SK-MEL-5 (cell line): ENCODE measurements at places on chromosomes 7 and 10. TPM values are rescaled to one million over a fixed set of nuclear protein-coding genes. Genes with fewer than 3 reads are reported as not detected.

Gene HOXA7
- 0.45 TPM in 1 of 2 replicates, not detected in the other for total RNA-seq

Gene GRID1
- total RNA-seq: 0.53 and 0.64 TPM in 2 replicates

Gene TRIM73
- total RNA-seq: 0.37 and 0.50 TPM in 2 replicates

Gene TYW1
- 23.7 and 23.9 TPM in 2 replicates for total RNA-seq

Gene AKR1D1
- total RNA-seq: 0.13 TPM in 1 of 2 replicates, not detected in the other

DNA sequence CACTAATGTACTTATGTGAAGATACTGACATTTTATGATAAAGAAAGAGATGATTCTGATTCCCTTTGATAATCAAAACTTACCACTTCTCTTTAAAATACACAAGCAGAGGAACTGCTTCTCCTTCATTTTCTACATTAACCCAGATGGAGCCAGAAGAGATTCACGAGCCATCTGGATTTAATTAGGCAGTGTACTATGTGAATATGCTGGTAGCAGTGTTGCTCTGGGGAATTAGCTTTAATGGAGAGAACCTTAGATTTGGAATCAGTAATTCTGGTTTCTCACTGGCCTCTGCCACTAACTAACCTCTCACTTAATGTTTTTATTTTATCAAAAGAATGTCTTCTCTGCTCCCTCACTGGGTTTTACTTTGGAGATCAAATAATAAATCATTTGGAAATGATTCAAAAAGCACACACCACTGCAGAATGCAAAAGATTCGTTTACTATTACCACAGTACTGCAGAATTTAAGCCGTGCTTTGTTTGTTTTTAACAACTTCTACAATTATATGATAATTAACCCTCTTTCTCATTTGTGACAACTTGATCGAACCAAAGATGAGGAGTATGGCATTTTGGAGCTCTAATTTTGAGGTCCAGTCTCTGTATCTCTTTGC, 77.5 kb upstream of the PHYHIPL start:
- DNase-seq: no peak

GRCh38 chr7:75943864-75944263, 28.9 kb downstream of the POR start:
- DNase-seq: no peak

GRCh38 chr10:122087436-122087835, 98.5 kb downstream of the TACC2 start:
- DNase-seq: no peak

- no peak for DNase-seq
Measured at GRCh38 chr10:43153901-43154300, 15.7 kb downstream of the CSGALNACT2 start.

DNA sequence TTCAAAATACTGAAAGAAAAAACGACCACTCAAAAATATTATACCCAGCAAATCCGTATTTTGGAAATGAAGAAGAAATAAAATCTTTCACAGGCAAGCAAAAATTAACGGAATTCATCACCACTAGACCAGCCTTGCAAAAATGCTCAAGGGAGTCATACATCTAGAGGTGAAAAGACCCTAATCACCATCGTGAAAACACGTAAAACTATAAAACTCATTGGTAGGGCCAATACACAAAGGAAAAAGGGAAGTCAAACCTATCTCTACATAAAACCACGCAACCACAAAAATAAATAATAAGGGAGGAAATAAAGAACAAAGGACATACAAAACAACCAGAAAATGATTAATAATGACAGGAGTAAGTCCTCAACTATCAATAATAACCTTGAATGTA, 6.6 kb upstream of the AKR1B1 start:
- no peak for DNase-seq

- DNase-seq: no peak
Measured at GRCh38 chr7:101128040-101128834, 1.3 kb downstream of the SERPINE1 start.

GRCh38 chr10:99172128-99172738, 63.4 kb downstream of the HPSE2 start:
- peak; percentile 76 for DNase-seq

DNA sequence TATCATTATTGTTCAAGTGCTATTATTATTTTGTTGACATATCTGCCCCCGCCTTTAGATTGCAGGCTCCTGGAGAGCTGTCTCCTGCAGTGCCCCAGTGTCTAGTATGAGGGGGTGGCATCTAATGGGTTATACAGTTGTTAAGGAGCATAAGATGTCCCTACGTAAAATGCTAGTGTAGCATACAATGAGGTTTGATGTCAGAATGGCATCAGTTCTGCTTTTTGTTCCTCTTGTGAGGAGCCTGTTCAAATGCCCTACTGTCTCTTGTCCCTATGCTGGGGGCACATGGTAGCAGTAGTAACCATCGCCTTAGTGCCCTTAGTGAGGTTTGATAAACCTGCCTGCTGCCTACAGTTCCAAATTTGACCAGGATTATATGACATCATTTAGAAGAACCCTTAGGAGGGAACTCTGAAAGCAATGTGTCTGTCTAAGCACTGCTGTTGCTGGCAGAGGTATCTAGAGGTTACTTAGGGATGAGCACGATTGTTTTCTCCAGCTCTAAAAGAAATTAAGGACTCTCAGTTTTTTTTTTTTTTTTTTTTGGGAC, 9.7 kb downstream of the CREM start:
- DNase-seq: no peak

DNA sequence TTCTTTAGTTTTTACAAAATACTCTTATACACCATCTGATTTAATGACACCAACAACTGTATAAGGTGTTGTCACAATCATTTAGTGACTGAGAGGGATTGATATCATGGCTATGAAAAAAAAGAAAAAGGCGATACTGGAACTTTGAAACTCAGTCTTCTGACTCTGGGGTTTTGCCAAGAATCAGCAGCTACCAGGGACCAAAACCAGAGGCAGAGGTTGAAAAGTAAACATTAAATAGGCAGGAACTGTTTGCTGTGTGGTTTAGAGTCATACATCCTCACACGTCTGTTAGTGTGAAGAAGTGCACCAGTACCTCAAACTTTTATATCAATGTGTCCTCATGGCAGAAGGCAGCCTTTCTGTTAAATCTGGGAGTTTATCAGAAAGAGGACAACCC, 19.9 kb upstream of the GGCT start:
- no peak for DNase-seq

DNA sequence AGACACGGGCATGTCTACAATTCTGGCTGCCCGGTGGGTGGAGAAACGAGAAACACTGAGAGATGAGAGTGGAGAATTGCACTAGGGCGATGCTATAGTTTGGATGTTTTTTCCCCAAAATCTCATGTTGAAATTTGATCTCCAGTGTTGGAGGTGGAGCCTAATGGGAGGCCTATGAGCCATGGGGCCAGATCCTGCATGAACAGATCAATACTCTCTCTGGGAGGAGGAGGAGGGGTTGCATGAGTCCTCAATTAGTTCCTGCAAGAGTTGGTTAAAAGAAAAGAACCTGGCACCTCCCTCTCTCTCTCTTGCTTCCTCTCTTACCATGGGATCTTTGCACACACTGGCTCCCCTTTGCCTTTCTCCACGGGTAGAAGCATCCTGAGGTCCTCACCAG, 299.1 kb downstream of the CALN1 start:
- DNase-seq: no peak

GRCh38 chr7:50206453-50207250, 97.9 kb upstream of the IKZF1 start:
- DNase-seq: no peak

DNA sequence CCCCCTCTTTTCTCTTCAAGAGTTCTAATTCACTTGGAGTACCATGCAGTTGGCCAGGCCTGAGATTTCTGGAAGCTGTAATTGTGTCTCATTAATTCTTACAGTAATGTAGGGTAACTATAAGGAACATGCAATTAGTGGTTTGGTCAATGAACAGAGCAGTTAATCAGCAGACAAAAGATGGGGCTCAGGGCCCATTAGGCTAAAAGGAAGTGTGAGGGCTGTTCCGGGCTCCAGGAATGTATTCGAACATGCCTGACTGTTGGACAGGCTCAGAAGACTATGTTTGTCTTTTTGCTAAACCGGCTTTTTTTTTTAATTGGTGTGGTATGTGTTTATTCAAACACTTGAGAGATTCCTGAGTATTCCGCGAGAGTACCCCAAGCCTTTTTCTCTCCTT, 42.5 kb upstream of the FZD8 start:
- DNase-seq: no peak

DNA sequence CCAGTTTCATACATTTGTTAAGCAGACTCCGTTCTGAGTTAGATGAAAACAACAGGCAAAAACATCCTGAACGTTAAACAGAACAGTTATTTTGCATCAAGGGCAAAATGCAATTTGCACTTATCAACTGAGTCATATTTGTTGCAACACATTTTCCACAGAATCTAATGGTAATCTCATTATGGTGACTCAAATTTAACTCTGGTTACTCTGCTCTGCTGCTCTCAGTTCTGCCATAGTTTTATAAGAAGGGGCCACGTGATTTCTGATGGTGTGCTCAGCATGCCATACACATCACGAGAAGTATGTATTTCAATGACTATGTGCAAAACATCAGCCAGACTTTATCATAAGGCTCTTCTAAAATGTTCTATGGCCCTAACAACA, 148.8 kb downstream of the CHCHD3 start:
- DNase-seq: no peak

DNA sequence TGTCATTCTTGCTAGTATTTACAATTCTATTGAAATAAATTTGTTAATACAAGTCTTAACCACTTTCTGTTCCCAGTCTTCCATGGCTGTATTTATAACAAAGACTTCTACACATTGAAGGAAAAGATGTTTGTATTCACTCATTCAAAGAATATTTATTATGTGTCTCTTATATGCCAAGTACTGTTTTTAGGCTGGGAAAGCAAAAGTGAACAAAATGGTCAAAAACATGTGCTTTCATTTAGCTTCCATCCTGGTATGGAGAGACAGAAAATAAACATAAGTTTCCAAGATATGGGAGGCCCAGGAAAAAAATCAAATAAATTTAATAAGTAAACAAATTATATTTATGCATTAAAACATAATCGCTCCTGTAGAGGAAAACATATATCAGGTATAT, 22.9 kb downstream of the CPED1 start:
- no peak for DNase-seq

DNA sequence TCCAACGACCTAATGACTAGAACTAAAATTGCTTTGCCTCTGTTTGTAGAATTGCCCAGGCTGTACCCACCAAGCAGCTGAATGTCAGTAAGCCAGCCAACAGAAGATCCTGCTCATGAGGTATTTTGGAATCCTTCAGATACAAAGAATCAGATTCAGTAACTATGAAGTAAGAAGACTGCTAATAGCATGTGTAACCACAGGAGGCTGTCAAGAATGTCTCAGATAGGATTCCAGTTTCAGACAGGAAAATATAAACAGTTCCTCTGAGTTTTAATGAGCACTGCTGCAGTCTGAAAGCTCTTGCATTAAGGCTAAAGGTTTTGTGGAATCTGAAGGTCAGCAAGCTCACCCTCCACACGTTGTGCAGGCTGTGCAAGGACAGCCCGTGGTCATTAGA, 112.6 kb upstream of the ADAM12 start:
- DNase-seq: peak; percentile 54

- DNase-seq: no peak
Measured at GRCh38 chr7:158166386-158167340, 421.0 kb downstream of the PTPRN2 start.

DNA sequence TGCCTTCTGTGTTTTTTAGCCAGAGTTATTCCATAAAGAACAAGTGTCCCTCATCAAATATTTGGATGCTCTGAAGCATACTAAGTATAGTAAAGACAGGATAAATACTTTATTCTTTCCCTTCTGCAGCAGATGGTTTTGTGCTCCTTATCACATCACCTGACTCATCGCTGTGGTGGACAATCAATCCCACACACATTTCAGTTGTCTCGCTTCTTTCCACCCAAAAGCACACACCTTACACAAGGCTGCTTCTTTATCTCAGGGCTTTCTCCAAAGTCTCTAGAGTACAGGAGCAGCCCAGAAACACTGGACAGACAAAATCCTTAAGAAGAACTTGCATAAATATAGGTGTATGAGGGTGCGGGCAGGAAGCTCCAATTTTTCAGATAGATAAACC, 43.4 kb downstream of the IGF2BP3 start:
- DNase-seq: no peak

DNA sequence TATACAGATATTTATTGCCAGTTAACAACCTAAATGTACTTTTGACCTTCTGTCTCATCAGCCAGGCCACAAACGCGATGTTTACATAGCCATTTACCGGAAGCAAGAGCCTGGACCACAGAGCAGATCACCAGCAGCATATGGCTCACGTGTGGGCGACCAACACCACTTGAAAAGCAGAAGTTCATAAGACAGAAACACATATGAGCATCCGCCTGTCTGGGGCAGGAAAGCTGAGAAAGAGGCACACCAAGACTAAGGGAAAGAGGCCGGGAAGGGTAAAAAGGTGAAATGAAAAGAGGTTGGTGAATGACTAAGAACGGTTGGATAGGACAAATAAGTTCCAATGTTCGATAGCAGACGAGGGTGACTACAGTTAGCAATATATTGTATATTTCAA, 1.3 kb downstream of the ABCB1 start:
- no peak for DNase-seq

DNA sequence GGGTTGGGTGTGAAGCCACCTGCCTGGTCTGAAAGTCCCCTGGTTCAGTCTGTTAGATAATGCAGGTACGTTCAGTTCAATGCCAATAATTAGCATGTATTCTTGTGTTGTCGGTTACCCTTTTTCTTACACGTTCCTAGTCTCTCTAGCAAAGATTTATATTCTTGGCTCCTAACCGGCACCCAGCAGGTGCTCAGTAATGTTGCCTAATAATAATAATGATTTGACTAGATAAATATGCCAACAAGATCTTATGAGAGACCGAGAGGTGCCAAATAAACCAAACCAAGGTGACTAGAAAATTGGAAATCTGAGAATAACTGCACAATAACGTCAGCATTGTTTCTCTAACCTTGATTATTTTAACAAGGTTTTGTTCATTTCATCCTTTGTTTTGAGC, 1.1 kb upstream of the SMIM30 start:
- DNase-seq: no peak

DNA sequence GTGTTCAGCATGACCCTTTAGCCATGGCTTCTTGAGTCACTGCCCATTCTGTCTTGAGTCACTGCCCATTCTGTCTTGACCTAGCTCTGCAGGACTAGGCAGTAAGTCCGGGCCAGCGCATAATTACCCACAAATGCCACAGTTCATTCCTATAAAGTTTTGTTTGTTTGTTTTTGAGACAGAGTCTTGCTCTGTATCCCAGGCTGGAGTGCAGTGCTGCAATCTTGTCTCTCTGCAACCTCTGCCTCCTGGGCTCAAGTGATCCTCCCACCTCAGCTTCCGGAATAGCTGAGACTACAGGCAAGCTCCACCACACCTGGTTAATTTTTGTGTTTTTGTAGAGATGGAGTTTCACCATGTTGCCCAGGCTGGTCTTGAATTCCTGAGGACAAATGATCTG, 32.7 kb upstream of the TARP start:
- no peak for DNase-seq

DNA sequence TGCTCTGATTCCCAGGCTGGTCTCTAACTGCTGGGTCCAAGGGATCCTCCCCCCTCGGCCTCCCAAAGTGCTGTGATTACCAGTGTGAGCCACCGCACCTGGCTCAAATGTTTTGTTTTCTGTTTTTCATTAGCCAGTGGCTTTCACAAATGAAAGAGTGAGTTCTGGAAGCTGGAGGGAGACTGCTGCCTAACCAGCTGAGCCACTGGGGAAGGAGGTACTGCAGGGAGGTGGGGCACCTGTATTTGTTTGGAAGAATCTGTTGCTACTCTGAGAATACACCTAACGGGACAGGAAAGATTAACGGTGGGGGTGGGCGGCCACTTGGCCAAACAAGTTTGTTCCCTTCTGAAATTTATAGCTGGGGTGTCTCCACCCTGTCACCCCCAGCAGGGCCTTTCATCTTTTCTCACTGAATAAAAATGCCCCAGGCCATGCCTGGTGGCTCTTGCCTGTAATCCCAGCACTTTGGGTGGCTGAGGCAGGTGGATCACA, 4.7 kb downstream of the STOX1 start:
- DNase-seq: no peak

- no peak for DNase-seq
Measured at GRCh38 chr10:79269969-79270368, 77.3 kb upstream of the PPIF start.
